Liver (tissue), 10 donors: ENCODE measurements at places on chromosomes 11 and 22. TPM values are rescaled to one million over a fixed set of nuclear protein-coding genes. Genes with fewer than 3 reads are reported as not detected.
A peak's percentile ranks its signal among the peaks of the same experiment; 100 is the strongest.

CHRDL2 gene
- total RNA-seq, result 1.8 TPM

CD248 gene
- 3.0 TPM for total RNA-seq

NXPE2 gene
- total RNA-seq, result not detected

NAALADL1 gene
- total RNA-seq, result 2.1 TPM

GRCh38 chr11:19834771-19835170, 122.1 kb downstream of the NAV2 start:
- H3K27me3 ChIP-seq, result no peaks in the 10 kb centered on the region
- no peak overlapping the region for H3K27ac ChIP-seq
- H3K36me3 ChIP-seq, result peaks cover 22% of the 10 kb centered on the region
- no peak overlapping the region for H3K4me3 ChIP-seq

DNA sequence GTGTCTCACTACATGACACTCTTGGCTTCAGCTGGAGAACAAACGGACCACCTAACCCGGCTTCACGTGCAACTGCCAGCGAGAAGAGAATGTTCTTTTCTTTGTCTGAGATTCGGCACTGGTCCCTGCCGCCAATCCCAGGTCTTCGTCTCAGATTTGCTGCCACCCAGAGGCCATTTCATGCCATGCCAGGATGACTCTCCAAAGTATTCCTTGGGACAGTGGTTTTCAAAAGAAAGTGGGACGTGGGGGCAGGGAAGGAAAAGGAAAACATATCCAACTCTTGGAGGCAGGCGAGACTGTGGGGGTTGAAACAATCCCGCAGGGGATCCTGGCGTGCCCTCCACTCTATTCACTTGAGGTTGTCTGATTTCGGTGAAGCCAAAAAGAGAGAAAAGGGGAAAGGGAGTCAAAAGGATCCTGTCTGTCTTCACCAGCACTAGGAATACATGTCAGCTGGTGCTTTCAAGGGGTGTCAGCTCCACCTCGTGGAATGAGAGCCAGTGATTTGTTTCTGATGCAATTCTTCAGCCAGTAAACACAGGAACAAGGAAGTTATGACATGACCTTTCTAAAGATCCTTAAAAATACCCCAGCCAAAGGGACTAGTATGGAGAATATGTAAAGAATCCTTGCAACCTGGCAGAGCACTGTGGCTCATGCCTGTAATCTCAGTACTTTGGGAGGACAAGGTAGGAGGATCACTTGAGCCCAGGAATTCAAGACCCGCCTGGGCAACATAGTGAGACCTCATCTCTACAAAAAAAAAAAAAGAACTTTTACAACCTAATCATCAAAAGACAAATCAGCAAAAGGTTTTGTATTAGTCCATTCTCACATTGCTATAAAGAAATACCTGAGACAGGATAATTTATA, 41.0 kb upstream of the APLNR start:
- H3K4me1 ChIP-seq, result peaks cover 15% of the 10 kb centered on the region
- peak overlapping the region; percentile 43 for H3K27ac ChIP-seq
- peak; percentile 66 for DNase-seq
- H3K27me3 ChIP-seq, result no peaks in the 10 kb centered on the region

GRCh38 chr22:36753120-36753802, 22.7 kb downstream of the IFT27 start:
- H3K27ac ChIP-seq, result no peak overlapping the region
- no peaks in the 10 kb centered on the region for H3K36me3 ChIP-seq
- no peaks in the 10 kb centered on the region for H3K27me3 ChIP-seq
- no peaks in the 10 kb centered on the region for H3K4me1 ChIP-seq

DNA sequence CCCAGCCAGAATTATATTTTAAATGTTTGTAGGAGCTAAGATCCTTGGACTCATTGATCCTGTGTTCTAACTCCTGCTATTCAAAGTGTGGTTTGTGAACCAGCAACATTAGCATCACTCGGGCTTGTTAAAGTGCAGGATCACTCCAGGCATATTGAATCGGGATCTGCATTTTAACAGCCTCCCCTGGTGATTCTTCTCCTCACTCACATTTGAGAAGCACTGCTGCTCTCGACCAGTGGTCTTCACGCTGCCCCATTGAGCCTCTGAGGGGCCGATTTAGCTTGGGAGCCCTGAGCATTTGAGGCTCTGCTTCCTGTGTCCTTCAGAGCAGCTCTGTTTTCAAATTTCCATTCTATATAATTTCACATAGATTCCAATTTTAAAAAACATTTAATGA, 10.9 kb downstream of the MADD start:
- H3K27ac ChIP-seq, result no peak overlapping the region
- DNase-seq, result no peak
- H3K4me3 ChIP-seq, result no peak overlapping the region
- H3K27me3 ChIP-seq, result no peaks in the 10 kb centered on the region

DNA sequence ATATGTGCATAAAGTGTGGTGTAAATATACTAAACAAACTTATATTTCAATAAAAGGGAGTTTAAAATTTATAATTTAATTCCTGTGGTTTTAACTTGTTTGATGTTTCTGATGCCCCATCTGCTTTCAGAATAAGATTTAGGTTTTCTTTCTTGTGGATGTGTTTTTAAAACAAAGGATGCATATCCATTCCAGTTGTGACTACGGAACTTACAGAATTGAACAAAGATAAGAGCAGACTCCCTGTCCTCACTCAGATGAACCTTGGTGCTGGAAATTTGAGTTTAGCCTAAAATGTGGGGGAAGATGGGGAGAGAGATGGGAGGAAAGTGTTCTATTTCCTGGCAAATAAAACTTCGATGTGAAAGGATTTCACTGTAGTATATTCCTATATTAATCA, 2.5 kb downstream of the FJX1 start:
- no peak for DNase-seq
- H3K27me3 ChIP-seq, result no peaks in the 10 kb centered on the region
- H3K27ac ChIP-seq, result no peak overlapping the region
- H3K36me3 ChIP-seq, result no peaks in the 10 kb centered on the region
- H3K4me3 ChIP-seq, result no peak overlapping the region

- H3K27me3 ChIP-seq, result no peaks in the 10 kb centered on the region
- H3K4me3 ChIP-seq, result no peak overlapping the region
- peaks cover 2% of the 10 kb centered on the region for H3K4me1 ChIP-seq
- no peak for DNase-seq
- H3K27ac ChIP-seq, result no peak overlapping the region
- H3K36me3 ChIP-seq, result no peaks in the 10 kb centered on the region
Measured at GRCh38 chr11:19723572-19724342, 11.1 kb downstream of the NAV2 start.

GRCh38 chr22:44129619-44129976, 51.1 kb upstream of the PARVG start:
- no peaks in the 10 kb centered on the region for H3K4me1 ChIP-seq
- no peaks in the 10 kb centered on the region for H3K27me3 ChIP-seq
- no peaks in the 10 kb centered on the region for H3K36me3 ChIP-seq

- no peak overlapping the region for H3K27ac ChIP-seq
- DNase-seq, result no peak
Measured at GRCh38 chr11:93498641-93499040, 44.5 kb downstream of the SMCO4 start.
